NCI-H1436 (cell line): ENCODE measurements at places on chromosomes 13 and 19.

DNA sequence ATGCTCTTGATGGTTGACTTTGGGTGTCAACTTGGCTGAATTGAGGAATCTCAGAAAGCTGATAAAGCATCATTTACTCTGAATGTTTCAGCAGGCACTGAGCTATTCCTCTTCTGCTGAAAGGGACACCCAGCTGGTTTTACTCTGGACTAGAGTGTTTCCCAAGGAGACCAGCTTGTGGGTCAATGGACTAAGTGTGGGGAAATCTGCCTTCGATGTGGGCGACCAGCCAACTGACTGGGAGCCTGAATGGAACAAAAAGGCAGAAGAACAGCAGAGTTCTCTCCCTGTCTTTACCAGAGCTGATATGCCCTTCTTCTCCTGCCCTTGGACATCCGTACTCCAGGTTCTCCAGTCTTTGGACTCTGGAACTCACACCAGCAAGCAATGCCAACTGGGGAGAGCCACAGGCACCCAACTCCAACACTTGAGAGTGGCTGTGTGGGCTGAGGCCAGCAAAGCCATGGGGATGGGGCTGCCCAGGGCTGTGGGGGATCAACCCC is 32.2 kb downstream of the MRPL57 start:
- no peak for DNase-seq

DNA sequence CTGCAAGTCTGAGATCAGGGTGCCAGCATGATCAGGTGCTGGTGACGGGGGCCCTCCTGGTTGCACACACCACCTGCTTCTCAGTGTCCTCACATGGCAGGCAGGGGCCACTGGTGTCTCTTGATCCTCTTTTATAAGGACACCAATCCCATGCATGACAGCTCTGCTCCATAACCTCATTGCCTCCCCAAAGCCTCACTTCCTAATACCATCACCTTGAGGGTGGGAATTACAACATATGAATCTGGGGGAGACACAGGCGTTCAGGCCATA is 15.0 kb upstream of the MIER2 start:
- DNase-seq, result no peak

GRCh38 chr13:44413095-44413494 is 39.5 kb downstream of the SERP2 start:
- no peak for DNase-seq

- no peak for DNase-seq
Observed at GRCh38 chr13:112857914-112858490, 111.0 kb upstream of the MCF2L start.

- DNase-seq, result no peak
Observed at GRCh38 chr13:95381212-95381527, 79.9 kb upstream of the ABCC4 start.

- no peak for DNase-seq
Observed at GRCh38 chr19:6020972-6021805, 43.2 kb upstream of the RANBP3 start.

DNA sequence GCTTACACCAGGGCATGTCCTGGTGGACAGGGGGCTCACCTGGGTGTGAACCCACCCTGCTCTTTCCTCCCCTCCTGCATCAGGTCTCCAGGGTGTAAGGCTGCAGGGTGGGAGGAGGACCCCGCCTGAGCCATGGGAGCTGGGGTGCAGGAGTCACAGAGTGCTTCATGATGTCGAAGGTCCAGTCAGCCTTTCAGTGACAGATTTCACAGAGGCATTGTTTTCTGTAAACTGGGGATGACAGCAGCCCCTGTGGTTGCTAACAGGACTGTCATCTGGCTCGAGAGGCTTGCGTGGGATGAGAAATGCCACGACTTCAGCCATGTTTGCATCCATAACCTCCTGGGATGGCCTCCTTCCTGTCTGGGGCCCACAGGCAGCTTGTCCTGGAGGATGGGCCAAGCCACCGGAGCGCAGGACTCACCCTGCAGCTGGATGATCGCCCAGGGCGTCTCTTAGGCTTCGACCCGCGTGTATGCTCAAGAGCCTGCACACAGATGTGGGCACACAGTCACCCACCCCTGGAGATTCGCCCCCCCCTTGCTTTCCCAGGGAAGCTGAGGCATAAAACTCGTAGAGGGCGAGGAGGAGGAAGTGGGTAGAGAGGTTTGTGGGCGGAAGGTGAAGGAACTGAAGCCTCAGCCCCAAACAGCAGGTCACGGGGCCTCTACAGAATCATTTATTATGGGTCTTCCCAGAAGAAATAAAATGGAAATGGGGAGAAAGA is 4.9 kb downstream of the NANOS3 start:
- no peak for DNase-seq

- no peak for DNase-seq
Observed at GRCh38 chr13:28531845-28532387, 37.0 kb upstream of the FLT1 start.

DNA sequence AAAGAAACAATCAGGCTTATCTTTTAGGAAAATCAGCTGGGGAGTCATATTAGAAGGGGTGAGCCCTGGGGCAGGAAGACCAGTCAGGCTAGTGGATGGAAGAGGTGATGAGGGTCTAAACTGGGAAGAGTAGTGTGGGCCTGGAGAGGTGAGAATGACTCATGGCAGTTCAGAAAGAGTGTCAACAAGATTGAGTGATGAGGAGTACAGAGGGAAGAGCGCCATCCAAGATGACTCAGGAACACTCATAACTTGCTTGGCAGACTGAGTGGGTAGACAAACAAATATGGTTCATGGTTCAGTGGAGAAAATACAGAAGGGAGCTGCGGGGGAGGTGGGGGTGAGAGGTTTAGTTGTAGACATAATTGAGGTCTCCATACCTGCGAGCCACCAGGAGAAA is 17.3 kb upstream of the CLDN10 start:
- no peak for DNase-seq

DNA sequence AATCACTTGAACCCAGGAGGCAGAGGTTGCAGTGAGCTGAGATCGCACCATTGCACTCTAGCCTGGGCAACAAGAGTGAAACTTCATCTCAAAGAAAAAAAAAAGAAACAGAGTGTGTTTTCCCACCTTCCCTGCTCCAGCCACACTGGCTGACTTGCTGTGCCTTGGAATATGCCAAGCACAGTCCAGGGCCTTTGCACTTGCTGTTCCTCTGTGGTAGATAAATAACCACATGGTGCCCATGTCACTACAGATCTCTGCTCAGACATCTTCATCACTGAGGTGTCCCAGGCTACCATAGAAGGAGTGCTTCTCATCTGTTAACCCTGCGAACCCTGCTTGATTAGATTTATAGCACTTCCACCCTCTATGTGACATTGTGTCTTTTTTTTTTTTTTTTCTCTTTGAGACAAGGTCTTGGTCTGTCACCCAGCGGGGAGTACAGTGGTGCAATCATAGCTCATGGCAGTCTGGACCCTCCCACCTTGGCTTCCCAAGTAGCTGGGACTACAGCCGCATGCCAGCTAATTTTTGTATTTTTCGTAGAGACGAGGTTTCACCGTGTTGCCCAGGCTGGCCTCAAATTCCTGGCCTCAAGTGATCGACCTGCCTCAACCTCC is 10.4 kb downstream of the SMARCA4 start:
- no peak for DNase-seq

- no peak for DNase-seq
Observed at GRCh38 chr19:11551603-11552235, 7.3 kb downstream of the ELOF1 start.

DNA sequence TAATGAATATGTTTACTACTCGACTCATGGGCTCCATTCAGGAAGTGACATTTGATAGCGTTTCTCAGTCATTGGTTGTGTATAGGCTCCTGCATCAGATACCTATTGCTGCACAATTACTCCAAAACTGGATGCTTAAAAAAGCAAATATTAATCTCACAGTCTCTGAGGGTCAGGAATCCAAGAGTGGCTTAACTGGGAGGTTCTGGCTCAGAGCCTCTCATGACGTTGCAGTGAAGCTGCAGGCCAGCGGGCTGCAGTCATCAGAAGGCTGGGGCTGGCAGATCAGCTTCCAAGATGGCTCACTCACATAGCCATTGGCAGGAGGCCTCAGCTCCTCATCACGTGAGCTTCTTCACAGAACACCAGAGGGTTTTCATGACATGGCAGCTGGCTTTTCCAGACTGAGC is 525.1 kb upstream of the NBEA start:
- DNase-seq, result no peak

DNA sequence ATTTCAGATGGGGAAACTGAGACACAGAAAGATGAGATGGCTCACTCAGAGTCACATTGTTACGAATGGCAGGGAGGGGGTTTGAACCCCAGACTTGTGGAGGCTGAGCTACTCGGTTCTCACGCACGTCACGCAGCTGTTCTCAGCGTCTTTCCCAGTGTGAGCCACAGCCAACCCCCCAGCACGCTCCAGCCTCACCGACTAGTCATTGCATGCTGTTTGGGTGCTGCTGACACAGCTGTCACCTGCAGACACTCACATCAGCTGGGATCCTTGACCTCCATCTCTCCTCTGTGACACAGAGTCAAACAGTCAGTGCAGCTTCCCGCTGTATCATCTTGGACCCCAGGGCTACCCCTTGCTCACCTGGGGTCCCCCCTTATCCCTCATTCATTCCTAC is 2.4 kb upstream of the NCAN start:
- DNase-seq, result no peak

- no peak for DNase-seq
Observed at GRCh38 chr13:55893540-55893939, 1247.2 kb upstream of the PRR20A start.

- no peak for DNase-seq
Observed at GRCh38 chr19:11105014-11105636, 15.9 kb downstream of the LDLR start.

GRCh38 chr13:110499621-110500281 is 61.8 kb downstream of the RAB20 start:
- peak; percentile 41 for DNase-seq

- DNase-seq, result no peak
Observed at GRCh38 chr19:18170714-18171255, 2.8 kb upstream of the IFI30 start.

- DNase-seq, result no peak
Observed at GRCh38 chr19:1495799-1496713, 5.1 kb downstream of the REEP6 start.

DNA sequence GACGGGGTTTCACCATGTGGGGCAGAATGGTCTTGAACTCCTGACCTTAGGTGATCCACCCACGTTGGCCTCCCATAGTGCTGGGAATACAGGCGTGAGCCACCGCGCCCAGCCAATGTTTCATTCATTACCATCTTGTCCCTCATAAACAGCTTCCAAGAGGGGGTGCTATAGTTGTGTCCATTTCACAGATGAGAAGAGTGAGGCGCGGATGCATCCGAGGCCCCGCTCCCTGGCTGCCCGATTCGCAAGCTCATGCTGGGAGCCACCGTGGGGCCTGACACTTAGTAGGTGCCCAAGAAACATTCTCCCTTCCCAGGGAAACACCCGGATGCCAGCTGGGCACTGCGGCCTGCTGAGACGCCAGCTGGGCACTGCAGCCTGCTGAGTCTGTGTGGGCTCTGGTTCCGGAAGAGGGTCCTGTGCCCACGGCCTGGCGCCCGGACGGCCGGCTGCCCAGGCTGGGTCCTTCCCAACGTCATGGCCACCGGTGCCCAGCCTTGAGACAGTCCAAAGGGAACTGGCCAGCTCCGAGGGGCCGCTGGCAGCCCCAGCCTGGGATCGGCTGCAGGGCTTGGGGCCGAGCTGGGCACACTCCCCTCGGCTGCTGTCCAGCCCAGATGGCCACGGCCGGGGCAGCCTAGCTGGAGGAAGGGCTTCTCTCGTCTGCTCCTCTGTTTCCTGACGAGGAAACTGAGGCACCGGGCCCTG is 54.7 kb downstream of the NFIC start:
- DNase-seq, result no peak

GRCh38 chr19:44509478-44509877 is 9.2 kb upstream of the ZNF180 start:
- DNase-seq, result no peak

DNA sequence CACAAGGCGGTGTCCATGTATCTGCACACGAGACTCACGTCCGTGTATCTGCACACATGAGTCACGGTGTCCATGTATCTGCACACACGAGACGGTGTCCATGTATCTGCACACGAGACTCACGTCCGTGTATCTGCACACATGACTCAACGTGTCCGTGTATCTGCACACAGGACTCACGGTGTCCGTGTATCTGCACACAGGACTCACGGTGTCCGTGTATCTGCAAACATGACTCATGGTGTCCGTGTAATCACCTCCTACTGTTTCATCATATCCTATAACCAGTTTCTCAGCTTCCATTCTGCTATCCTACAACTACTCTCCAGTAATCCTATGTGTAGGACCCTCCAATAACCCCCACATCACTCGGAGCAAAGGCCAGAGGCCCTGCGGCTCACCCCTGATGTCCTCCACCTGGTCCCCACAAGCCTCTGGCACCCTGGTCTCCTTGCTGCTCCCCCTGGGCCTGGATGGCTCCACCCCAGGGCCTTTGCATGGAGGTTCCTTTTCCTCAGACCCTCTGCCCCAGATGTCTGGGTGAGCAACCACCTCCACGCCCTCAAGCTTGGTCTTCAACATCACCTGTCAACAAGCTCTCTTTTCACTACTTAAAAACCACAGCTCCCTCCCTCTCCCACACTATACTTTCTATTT is 2.5 kb upstream of the TMEM255B start:
- no peak for DNase-seq

- no peak for DNase-seq
Observed at GRCh38 chr19:13011653-13012389, 16.5 kb downstream of the NFIX start.

DNA sequence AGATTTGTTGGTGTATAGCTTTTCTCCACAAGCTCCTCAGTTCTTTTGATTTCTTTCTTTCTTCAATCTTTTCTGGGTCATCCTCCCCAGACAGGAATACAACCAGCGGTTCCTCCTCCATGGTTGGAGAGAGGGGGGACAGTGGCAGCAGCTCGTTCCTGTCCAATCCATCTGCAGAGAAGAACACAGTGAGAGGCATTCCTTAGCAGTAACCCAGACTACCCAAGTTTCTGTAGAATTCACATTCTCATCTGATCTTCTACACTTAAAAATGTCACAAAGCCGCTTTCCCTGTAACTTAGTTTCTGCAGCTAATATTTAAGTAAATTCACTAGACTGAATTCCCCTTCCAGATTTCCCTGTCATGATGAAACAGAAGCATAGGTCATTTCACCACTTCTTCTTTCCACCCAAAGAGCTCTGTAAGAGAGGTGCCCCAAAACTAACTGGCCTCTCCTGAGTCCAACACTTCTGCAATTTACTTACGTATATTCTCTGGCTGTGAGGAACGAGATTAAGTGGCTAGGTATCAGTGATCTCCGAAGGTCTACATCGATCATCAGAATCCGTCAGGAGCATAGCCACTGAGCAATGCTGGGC is 171.9 kb downstream of the TBC1D4 start:
- DNase-seq, result no peak

GRCh38 chr19:38293281-38293680 is 10.8 kb upstream of the C19orf33 start:
- no peak for DNase-seq

GRCh38 chr13:111050539-111050879 is 64.6 kb upstream of the ARHGEF7 start:
- no peak for DNase-seq

DNA sequence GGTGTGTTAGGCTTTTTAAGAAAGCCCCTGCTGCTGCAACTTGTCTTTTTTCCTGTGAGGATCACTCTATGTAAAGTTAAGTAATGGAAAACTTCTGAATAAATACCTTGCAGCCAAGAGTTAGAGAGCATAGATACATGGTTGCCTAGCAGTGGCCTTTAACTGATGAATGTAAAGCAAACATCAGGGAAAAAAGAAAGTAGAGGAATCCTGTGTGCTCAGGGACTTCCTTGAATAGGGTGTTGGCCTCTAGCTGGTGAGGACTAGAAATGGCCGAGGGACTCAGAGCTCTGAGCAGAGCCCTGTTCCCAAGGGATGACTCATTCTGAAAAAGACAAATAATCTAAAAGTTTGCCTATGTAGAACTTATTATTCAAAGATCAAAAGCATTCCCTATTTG is 135.7 kb downstream of the MIPEP start:
- no peak for DNase-seq
